ENCODE measurements at places on chromosomes 16 and 17.

- DNase-seq, result no peak
Measured at GRCh38 chr16:14462811-14463210, 167.2 kb downstream of the PARN start.

DNA sequence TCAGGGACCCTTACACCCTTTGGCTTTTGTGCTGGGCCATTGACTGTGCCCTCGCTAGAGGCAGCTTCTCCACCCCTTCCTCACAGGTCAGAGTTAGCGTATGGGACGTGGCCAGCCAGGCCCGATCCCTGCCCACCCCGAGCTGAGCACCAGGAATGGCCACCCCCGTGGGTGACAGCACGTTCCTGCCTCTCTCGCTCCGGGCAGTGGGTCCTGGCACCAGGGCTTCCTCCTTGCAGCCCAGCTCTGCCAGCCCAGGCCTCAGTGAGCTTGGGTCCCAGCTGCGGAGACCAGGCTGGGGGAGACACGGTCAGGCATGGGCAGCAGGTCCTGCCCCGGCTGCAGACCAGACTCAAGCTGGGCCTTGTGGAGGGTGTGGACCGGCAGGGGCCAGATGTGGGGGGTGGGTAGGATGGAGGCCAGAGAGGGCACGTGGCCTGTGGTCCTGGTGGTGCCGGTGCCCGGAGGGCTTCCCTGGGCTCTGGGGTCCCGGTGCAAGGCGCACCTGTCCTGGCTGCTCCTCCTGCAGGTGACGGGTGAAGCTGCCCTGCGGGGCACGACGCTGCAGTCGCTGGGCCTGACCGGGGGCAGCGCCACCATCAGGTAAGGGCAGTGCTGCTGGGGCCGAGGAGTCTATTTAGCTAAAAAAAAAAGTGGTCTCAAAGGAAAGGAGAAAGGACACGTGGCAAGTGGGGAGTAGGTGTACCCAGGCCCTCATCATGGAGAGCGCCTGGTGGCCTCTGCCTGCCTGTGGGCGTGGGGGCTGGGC lies 18.2 kb downstream of the ASPSCR1 start:
- DNase-seq, result no peak

GRCh38 chr16:49993579-49993978 lies 31.4 kb upstream of the CNEP1R1 start:
- DNase-seq, result no peak

DNA sequence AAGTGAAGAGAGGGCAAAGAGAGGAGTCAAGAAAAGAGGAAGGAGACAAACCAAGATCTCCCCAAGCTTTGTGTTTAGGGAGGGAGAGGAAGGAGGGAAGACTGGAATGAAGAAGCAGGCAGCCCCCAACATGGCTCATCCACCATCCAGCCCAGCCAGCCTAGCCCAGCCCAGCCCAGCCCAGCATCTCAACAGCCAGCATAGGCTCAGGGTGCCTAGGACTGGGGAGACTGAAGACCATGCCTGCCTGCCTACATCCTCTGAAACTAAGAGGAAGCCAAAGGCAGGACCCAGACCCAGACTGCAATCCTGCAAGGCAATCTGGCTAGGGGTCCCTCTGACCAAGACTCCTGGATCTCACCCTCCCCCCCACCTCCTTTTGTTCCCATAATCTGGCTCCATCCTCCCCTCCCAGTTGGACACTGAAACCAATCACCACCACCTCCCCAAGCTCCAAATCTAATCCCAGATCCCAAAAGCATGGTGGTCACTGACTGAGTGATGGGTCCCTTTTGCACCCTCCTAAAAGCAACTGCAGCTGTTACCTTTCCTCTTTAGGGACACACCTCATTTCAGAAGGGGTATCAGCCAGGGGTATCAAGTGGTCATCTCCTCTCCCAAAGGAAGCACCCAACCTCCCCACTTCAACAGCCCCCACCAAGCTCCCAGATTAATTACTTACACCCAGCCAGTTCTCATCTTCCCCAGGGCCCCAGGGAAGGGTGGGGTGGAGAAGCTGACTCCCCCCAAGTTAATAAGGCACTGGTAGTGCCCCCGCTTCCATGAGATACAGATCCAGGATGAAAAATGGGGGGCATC lies 1.2 kb downstream of the HDAC5 start:
- DNase-seq, result no peak

DNA sequence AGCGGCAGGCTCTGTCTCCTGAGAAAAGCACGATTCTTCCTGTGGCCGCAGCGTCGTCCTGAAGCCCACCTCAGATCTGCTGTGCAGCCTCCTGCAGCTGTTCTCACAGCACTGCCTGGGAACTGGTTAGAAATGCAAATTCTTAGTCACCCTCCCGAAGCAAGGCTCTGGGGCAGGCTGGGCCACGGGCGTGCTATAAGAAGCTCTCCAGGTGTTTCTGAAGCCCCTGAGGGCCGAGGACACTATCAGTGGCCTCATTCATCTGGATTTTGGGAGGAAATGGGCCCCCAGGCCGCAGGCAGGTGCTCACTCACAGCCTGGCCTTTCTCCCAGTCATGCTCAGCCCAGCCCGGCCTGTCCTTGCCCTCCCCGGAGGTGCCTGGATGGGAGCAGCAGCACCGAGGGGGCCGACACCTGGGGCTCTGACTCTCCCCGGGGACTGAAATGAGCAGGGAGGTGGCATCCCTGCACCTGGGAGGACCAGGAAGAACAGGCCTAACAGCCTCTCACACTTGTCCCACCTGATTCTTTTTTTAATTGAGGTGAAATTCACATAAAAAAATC lies 10.4 kb upstream of the NLRC3 start:
- no peak for DNase-seq

GRCh38 chr16:10509534-10510025 lies 70.8 kb downstream of the EMP2 start:
- peak; percentile 76 for DNase-seq

GRCh38 chr17:66542129-66542966 lies 239.9 kb downstream of the PRKCA start:
- DNase-seq, result peak; percentile 16

DNA sequence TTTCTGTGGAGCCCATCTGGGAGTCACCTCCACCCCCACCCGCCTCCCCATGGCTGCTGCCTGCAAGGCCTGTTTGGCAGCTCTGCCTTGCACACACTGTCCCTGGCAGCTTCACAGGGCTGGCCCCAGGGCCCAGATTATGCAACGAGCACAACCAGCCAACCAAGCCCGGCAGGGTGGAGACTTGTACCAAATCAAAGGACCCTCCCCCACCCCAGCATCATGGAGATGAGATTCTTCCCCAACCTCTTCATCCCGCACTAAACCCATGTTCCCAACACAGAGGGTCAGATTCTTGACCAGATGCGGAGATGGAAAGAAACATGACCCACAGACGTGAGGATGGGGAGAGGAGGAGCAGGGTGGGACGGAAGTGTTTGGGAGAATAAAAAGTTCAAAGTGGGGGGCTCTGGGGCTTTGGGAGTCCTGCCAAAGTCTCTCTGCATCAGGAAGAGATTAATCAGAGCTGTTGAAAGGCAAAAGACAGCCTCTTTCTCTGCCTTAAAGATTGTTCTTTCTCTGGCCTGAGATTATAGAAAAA lies 3.8 kb downstream of the SMARCD2 start:
- DNase-seq, result no peak

DNA sequence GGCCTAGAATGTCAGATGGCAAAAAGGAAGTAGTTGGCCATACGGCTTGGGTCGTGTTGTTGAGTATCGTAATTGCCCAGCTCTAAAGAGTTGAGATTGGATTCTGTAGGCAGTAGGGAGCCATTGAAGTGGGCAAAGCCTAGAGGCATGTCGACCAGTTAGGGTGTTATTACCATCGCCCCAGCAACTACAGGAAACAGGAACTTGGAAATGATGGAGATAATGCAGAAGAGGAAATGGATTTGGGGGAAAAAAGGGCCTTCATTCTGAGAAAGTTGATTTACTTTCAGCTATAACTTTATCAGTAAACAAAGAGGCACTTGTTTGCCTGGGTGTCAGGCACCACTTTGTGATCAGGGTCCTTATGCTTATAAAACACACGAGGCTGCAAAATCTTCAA lies 52.6 kb downstream of the COX10 start:
- no peak for DNase-seq

- no peak for DNase-seq
Measured at GRCh38 chr16:27689711-27690110, 139.8 kb downstream of the KATNIP start.

GRCh38 chr17:8141741-8142140 lies 10.5 kb downstream of the PER1 start:
- DNase-seq, result no peak

GRCh38 chr16:75229172-75230031 lies 10.6 kb downstream of the CTRB1 start:
- DNase-seq, result no peak

DNA sequence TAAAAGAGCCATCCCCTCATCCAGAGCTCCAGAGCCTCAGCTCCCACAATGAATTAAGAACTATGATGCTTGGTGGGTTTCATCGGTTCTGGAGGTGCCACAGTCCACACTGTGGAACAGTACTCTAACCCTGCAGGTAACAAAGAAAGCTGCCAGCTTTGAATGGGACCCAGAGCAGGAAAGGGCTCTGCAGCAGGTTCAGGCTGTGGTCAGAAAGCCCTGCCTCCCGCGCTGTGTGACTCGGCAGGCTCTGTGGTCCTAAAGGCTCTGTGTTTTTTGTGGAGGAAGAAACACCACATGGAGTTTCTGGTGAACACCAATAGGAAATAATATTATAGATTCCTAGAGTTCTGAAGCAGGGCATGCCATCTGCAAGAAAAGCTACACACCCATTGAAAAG lies 32.5 kb downstream of the MRPS23 start:
- no peak for DNase-seq

DNA sequence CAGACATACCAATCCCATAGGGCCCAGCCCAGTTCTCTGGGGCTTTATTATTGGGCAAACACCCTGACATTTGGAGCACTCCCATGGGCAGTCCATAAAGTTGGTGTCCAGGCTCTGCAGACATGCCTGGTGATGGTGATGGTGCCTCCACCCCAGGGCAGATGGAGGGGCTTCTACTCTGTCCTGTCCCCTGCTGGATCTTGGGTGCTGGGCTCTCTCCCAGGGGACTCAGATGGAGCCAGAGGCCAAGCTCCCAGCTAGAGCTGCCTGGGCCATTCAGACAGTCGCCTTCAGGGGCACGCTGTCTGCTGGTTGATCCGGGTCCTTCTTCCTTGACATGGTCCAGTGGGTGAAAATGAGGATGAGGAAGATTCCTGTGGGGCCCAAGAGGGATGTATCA lies 10.6 kb downstream of the CDH16 start:
- no peak for DNase-seq

DNA sequence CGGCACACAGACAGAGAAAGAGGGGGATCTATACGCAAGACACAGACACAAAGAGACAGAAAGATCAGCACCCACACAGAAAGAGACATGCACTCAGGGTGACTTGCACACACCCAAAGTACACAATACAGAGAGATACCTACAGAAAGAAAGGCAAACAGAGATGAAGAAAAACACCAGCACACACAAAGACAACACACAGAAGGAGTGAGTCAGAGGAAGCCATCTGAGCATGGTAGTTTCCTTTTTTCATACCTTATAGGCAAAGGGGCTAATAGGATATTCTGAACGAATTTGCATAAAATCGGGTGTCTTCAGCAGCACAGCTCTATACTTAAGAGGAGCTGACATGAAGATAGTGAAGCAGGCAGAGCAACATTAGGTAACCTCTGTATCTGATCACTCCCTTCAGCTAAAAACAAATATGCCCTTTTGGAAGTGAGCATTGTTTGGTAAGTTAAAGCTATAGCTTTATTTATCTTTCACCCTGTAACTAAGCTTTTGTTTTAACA lies 198.6 kb downstream of the AATF start:
- DNase-seq, result peak; percentile 2

GRCh38 chr16:4247460-4247784 lies 5.5 kb upstream of the SRL start:
- DNase-seq, result no peak

GRCh38 chr16:86821895-86822294 lies 243.5 kb downstream of the FOXL1 start:
- DNase-seq, result no peak

GRCh38 chr16:72362973-72363372 lies 191.0 kb upstream of the PMFBP1 start:
- no peak for DNase-seq

GRCh38 chr16:58046054-58046881 lies 20.7 kb downstream of the MMP15 start:
- no peak for DNase-seq

GRCh38 chr17:68034452-68034776 lies 1.1 kb upstream of the KPNA2 start:
- DNase-seq, result no peak

GRCh38 chr16:51392521-51393187 lies 241.6 kb upstream of the SALL1 start:
- DNase-seq, result no peak

GRCh38 chr16:75997606-75998005 lies 271.3 kb upstream of the CPHXL start:
- no peak for DNase-seq

DNA sequence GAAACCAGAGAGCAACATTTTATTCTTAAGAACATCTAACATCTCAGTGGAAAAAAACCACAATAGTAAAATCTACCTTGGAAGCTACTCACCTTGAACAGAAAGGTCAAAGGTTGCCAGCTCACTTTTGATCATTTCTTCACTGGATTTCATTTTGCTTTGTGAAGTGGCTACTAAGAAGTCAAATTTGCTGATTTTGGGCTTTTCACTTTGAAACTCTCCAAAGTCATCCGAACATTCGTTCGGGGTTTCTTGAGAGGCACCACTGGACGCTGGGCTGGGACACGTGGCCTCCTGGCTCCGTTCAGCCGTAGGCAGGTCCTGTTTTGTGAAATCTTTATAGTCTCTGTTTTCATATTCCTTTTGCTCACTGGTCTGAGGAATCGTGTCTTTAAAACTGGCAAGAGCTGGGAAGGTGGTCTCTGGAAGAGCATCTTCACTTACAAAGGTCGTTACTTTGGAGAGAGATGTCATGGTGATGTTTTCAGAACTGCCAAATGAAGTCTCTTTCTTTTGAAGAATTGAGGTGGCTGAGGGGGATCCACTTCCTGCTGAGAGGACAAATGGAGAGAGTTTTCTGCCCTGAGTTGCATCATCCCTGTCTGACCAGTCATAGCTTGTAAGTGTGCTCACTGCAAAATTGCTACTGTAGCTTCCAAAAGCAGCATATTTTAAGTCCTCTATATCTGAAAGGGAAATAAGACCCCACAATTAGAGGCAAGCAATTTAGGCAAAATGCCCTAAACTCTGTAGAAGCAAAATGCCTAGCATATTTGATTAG lies 52.4 kb downstream of the DUSP14 start:
- no peak for DNase-seq

DNA sequence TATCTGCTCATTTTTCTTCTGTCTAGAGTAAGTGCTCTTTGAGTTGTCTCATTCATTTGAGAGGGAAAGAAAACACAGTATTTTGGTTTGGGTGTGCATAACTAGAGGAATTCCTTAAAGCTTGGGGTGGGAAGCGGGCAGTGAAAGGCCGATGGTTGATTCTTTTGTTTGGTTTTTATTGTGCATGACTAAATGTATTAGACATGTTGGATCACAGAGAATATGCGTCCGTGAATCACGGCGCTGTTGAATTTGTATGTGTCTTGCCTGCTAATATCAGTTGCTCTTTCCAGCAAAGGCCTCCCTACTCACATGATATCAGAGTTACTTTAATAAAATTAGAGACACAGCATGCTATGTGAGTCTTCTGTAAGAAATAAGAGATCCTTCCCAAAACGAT lies 180.0 kb downstream of the CHD9NB start:
- no peak for DNase-seq

Data from CD4-positive, alpha-beta T cell treated with Interleukin-2 at 100 ng/mL for 4 hours (primary cell).